ENCODE measurements at places on chromosomes 1 and 21.

DNA sequence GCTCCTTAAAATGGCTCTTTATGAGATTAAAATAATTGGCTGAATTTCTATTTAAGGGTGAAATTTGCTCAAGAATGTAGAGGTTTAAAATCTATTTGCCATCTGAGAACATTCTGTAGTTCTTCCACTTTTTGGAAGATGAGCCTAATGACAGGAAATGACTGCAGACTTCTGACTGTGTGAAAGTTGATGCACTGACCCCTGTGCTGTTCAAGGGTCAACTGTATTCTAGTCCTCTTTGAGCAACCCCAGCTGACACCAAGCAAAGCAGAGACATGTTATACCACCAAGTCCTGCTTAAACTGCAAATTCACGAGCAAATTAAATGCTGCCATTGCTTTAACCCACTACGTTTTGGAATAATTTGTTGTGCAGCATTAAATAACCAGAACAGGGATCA is 26.6 kb downstream of the DDAH1 start:
- no peak for DNase-seq

DNA sequence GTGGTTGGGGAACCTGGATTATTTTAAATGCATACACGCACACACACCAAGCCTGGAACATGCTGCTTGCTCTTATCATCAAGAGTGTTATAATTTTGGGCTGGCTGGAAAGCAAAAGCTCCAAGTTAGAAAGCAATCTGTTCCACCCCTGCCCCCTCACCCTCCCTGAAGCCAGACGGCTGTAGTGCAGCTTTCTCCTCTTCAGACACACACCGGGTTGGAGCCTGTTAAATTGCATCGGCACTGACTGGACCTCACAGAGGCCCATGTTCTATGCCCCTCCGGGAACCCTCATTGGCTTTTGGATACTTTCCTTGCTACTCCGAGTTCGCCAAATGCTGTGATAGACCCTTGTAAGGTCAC is 90.6 kb upstream of the KCNJ15 start:
- no peak for DNase-seq

GRCh38 chr1:4797016-4797410 is 142.6 kb downstream of the AJAP1 start:
- DNase-seq, result no peak

- no peak for DNase-seq
Observed at GRCh38 chr1:204075139-204075521, 2.2 kb downstream of the SOX13 start.

DNA sequence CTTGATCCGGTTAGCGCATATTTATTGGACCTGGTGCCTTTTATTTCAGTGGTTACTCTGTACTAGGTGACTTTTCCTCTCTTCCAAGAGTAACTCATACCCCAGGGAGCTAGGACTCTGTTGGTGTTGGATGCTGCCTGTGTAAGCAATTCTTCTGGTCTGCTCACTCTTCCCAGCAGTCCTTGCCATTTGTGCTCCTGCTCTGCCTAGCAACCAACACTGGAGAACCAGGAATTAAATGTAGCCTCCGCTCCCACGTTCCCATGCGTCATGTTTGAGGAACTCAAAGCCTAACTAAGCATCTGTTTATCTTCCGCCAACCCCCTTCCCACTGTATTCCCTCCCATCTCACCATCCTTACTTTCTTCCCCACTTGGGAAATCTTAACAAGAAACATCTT is 65.7 kb upstream of the RAVER2 start:
- no peak for DNase-seq

DNA sequence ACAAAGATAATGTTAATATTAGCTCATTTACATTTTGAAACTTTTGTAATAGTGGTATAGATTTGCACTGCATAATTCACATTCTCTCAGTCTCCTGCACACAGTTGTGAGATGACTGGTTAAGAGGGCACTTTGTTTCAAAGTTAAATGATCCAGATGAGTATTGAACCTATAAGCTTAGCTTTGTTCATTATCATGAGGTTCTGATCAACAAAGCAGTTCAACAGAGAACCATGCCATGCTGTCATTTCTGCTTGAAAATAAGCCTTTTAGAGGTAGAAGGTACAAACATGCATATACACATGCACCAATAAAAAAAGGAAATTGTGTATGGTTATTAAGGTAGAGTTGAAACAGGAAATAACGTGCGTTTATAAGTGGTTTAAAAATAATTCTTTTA is 4.8 kb downstream of the RAP1A start:
- DNase-seq, result no peak

DNA sequence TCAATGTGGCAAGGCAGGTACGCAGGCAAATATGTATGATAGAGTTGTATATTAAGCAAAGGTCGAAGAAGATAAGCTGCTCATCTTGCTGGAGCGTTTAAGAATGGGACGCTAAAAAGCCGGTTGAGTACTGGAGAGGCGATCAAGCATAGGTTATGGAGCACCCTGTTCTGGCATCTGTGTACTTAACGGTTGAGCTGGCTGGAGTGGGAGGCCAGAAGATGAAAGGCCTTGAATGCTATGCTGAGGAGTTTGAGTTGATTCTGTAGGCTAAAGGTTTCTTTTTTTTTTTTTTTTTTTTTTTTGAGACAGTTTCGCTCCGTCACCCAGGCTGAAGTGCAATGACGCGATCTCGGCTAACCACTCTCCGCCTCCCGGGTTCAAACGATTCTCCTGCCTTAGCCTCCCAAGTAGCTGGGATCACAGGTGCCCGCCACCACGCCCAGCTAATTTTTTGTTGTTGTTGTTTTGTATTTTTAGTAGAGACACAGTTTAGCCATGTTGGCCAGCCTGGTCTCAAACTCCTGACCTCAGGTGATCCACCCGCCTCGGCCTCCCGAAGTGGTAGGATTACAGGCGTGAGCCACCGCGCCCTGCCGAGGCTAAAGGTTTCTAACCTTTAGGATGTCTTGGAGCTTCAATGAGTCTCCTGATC is 850 bp upstream of the KHDC4 start:
- no peak for DNase-seq

Data from stimulated activated CD8-positive, alpha-beta memory T cell treated with anti-CD3 and anti-CD28 coated beads, Interleukin-7, amount 100 ng/mL, for 24 hours (primary cell).